ENCODE measurements at places on chromosomes 13 and 19.
A peak's percentile ranks its signal among the peaks of the same experiment; 100 is the strongest.

DNA sequence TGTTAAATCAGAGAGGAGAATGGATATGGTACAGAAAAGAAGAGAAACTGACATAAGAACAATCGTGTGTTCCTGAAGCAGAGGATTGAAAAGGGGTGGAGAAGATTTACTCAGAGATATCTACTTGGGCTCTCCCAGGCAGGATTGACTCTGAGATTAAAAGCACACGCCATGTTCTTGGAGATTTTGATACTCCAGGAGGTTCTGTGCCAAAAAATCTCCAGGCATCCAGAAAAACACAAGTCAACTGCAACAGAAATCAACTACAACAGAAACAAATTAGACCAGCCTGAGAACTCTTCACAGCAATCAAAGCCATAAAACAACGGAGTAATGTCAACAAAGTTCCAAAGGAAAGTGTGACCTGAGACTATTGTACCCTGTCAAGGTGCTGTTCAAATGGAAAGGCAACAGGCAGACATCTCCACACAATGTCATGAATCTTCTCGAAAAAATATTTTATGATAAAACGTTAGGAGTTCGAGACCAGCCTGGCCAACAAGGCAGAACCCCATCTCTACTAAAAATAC, 104.2 kb downstream of the UBL3 start:
- no peak for DNase-seq

DNA sequence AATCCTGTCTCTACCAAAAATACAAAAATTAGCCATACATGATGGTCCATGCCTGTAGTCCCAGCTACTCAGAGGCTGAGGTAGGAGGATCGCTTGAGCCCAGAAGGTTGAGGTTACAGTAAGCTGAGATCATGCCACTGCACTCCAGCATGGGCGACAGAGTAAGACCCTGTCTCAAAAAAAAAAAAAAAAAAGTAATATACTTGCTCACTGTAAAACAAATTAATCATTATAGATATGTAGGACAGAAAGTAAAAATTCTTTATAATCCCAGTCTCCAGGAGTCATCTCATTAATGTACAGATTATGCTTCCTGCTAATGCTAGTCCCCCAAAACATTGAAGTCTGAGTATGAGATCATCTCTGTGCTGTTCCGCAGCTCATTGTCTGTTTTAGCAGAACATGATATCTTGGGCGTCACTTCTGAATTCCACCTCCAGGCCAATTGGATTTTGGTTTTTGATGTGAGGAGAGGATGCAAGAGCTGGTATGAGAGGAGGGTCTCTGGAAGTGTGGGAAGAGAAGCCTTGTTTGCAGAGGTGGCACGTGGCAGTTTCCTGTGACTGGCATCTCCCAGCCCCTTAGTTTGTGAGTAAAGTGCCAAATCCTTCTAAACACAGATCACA, 75.4 kb upstream of the NPAS1 start:
- DNase-seq: no peak

DNA sequence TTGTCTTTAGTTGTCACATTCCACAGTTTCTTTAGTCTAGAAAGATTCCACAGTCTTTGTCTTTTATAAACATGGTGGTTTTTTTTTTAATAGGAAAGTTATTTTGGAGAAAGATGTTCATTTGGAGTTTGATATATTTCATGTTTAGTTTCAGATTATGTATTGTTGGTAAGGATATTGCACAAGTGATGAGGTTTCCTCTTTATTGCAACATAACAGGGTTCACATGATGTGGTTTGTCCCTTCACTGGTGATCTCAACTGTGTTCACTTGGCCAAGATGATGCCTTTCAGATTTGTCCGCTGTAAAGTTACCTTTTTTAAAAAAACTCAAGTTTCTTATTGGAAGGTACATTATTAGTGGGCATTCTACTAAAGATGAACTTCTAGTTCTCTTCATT, 3.2 kb downstream of the ZNF230 start:
- DNase-seq: no peak

GRCh38 chr13:111640006-111640405, 319.6 kb downstream of the TEX29 start:
- DNase-seq: peak; percentile 67

- no peak for DNase-seq
Measured at GRCh38 chr13:107964395-107964794, 250.9 kb downstream of the LIG4 start.

- DNase-seq: no peak
Measured at GRCh38 chr19:39196860-39197562, at the start of gene NCCRP1. Gene NCCRP1 (plus strand): TSS chr19:39196964. CDS start chr19:39196983, 19 bp downstream.

- DNase-seq: no peak
Measured at GRCh38 chr13:35164324-35164932, 222.4 kb downstream of the NBEA start.

- DNase-seq: peak; percentile 48
Measured at GRCh38 chr13:98480915-98481877, 95.7 kb downstream of the STK24 start.

DNA sequence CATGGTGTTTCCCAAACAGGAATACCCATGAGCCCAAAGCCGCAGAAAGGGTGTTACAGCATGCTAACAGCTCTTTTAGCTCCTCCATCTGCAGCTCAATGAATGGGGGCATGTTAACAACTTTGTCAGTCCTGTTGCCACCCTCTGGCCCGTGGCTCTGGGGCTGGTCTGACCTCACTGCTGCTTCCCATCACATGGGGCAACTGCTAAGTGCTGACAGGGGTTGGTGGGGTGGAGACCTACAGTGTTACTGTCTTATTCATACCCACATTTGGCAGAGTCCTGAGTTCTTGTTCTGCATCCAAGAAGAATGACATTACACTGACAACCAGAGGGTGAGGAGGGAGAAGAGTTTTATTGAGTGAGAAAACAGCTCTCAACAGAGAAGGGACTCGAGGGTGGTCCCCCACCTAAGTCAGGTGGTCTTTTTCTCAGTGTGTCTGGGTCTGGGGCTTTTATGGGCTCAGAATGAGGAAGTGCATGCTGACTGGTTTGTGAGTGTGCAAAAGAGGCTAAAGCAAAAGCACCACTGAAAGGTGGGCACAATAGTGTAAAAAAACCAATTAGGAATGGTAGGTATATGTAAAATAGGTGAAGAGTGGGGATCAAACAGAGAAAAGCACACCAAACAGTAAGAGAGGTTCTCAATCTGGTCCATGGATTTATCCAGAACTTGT, 1952.0 kb upstream of the PCDH20 start:
- no peak for DNase-seq

- no peak for DNase-seq
Measured at GRCh38 chr19:11093689-11094238, 4.5 kb downstream of the LDLR start.

GRCh38 chr13:42885325-42885724, 103.9 kb downstream of the FAM216B start:
- DNase-seq: no peak

- no peak for DNase-seq
Measured at GRCh38 chr19:40960062-40960685, 30.9 kb upstream of the CYP2B6 start.

DNA sequence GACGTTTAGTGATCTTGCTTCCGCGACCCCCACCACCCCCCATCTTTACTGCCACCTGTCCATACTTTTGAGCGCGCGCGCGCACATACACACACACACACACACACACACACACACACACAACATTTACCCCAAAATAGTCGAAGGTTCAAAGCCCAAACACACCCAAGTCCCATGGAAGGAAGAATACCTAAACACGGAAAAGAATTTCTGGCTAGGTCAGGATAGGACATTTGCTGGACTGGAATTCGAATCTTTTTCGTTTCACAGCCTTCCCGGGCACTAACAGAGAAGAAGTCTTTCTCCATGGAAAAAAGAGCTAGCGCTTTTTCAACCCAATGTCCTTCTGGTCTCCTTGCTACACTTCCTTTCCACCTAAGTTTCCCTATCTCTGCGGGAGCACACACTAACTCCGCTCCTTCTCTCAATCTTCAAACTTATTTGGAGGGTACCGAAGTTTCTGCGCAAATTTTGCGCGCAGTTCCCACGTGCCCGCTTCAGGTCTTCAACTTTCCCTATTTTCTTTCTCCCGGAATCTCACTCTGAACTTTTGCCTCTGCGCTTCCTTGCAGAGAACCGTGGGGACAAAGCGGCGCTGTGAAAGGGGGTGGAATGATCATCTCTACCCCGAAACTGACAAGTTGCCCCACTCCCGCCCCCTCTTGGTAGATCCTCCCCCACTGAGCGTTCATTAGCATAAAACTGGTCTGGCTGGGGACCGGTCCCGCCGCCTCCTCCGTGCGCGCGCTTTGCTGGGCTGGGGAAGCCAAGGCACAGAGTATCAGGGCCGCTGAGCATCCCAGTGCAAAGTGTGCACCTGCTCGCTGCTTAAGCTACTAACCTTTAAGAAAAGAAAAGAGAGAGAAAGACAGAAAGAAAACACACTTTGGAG, 2.7 kb downstream of the DACH1 start:
- peak; percentile 57 for DNase-seq

DNA sequence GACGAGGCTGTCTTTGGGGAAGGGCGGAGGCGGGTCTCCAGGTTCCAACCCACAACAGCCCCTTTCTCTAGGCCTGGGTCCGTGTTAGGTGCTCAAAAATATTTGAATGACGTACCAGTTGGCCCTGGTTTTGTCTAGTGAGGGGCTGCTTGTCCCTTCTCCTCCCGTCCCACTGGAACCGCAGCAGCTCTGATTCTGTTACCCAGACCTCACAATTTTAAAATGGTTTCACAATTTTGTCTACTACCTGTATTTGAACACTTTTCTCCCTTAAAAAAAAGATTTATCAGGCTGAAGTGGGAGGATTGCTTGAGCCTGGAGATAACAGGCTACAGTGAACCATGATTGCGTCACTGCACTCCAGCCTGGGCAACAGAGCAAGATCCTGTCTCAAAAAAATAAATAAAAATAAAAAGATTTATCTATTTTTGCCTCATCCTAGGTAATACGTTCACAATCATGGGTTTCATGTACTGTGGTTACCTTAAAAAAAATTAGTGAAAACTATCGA, 1.3 kb upstream of the IRF2BP1 start:
- no peak for DNase-seq

GRCh38 chr19:6813659-6814058, 41.2 kb downstream of the VAV1 start:
- DNase-seq: no peak

DNA sequence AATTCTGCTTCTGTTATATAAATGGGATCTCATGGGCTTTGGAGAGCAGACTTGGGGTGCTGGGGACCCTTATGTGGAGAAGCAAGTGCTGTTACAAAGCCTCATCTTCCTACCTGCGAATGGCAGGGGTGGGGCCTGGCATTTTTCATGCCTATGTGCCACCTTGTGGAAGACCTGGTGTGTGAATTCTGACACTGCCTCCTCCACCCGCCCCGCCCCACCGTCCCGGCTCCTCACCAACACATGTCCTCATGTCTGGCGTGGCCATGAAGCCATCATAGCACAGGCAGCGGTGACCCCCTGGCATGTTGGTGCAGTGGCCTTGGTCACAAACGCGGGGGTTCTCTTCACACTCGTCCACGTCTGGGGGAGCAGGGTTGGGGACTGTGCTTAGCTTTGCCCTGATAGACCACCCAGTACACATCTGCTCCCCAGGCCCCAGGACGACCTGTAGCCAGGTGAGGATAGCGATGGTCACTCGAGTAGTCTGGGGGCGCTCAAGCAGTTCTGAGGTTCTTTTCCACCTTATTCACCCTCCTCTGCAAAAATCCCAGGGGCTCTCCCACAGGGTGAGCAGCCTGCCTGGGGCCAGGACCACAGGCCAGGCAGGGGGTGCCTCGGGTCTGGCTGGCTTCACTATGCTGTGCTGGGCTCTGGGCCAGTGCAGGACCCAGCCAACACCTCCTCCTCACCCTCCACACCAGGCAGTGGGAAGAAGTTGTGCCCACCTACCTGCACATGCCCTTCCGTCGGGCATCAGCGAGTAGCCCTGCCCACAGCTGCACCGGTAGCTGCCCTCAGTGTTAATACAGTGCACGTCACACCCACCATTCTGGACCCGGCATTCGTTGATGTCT, 32.7 kb downstream of the FBN3 start:
- no peak for DNase-seq

DNA sequence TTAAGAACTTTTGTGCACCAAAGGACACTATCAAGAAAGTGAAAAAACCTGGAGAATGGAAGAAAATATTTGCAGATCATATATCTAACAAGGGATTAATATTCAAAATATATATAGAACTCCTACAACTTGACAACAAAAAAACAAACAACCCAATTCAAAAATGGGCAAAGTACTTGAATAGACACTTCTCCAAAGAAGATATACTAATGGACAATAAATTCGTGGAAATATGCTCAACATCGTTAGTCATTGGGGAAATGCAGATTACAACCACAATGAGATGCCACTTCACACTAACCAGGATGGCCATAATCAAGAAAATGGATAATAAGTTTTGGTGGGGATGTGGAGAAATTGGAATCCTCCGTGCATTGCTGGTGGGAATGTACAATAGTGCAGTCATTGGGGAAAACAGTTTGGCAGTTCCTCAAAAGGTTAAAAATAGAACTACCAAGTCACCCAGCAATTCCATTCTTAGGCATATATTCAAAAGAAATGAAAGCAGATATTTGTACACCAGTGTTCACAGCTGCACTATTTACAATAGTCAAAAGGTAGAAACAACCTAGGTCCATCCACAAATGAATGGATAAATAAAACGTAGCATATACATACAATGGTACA, 2.2 kb upstream of the LSR start:
- DNase-seq: no peak

GRCh38 chr13:99821741-99822140, 149.8 kb downstream of the ZIC5 start:
- DNase-seq: no peak

Measured in right forelimb (tissue), 1 donor.